Natural killer cell treated with Interleukin-12 subunit alpha and Interleukin-12 subunit beta and Interleukin-15 and Interleukin-18, amount 100 ng/mL, for 72 hours (primary cell): ENCODE measurements at places on chromosomes 6 and 20. TPM values are rescaled to one million over a fixed set of nuclear protein-coding genes. Genes with fewer than 3 reads are reported as not detected.

- no peak overlapping the region for H3K4me3 ChIP-seq
- no peaks in the 10 kb centered on the region for H3K36me3 ChIP-seq
- no peak overlapping the region for H3K27ac ChIP-seq
- peaks cover 39% of the 10 kb centered on the region for H3K27me3 ChIP-seq
- no peak for DNase-seq
These were observed 14.2 kb downstream of the PRR18 start for GRCh38 chr6:166293731-166294584.

- no peaks in the 10 kb centered on the region for H3K36me3 ChIP-seq
- no peak overlapping the region for H3K4me3 ChIP-seq
- DNase-seq, result no peak
- no peaks in the 10 kb centered on the region for H3K27me3 ChIP-seq
These were observed 597.9 kb downstream of the COL12A1 start for GRCh38 chr6:74607934-74608333.

Gene HUS1B
- 2.3 TPM for total RNA-seq

DNA sequence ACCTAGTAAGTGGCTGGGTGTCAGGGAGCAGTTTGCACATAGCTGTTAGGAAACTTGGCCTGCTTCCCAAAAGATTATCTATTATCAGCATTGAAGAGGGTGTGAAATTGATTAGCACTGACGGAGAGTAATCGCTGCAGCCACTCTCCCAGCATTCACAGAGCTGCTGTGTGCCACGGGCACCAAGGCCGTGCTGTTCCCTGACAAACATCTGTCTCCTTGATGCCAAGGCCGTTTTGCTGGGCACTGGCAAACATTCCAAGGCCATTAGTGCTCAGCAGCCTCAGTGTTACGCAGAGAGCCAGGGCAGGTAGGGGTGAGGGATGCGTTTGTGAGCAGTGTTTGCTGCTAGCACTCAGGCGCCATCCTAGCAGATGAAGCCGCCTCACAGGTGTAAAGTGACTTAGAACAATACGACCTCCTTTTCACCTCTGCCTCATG is 57.7 kb upstream of the VSTM2L start:
- no peak overlapping the region for H3K27ac ChIP-seq
- DNase-seq, result no peak
- peaks cover 16% of the 10 kb centered on the region for H3K36me3 ChIP-seq
- H3K4me3 ChIP-seq, result no peak overlapping the region

Gene LY6G6D
- not detected for total RNA-seq

Gene LRRN4
- not detected for total RNA-seq

DNA sequence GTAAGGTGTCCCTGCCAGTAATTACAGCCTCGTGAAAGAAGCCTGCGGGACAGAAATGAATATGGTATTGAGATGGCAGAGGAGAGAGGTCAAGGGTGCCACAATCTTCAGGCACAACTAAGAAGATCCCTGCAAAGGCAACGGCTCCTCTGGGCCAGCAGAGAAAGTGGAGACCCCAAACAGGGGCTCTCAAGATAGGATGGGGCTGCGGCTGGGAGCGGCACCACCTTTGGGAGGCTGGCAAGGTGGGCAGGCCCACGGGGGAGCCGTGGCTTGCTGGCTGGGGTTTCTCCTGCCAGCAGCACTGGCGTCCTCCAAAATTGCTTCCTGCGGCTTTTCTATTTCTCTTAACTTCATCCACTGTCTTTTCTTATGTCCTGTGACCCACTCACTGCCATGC is 183.6 kb upstream of the QKI start:
- DNase-seq, result no peak
- no peak overlapping the region for H3K27ac ChIP-seq
- peaks cover 12% of the 10 kb centered on the region for H3K27me3 ChIP-seq

- H3K4me1 ChIP-seq, result no peaks in the 10 kb centered on the region
- H3K27ac ChIP-seq, result no peak overlapping the region
- H3K36me3 ChIP-seq, result no peaks in the 10 kb centered on the region
- H3K27me3 ChIP-seq, result no peaks in the 10 kb centered on the region
These were observed 83.6 kb downstream of the SMOC2 start for GRCh38 chr6:168524571-168525001.

Gene TAGAP
- total RNA-seq, result 46.8 TPM

- H3K4me3 ChIP-seq, result no peak overlapping the region
- DNase-seq, result no peak
These were observed 67.5 kb downstream of the RTN4IP1 start for GRCh38 chr6:106561686-106562405.

Gene KHDRBS2
- 0.36 TPM for total RNA-seq

Gene HRH3
- total RNA-seq, result not detected

DNA sequence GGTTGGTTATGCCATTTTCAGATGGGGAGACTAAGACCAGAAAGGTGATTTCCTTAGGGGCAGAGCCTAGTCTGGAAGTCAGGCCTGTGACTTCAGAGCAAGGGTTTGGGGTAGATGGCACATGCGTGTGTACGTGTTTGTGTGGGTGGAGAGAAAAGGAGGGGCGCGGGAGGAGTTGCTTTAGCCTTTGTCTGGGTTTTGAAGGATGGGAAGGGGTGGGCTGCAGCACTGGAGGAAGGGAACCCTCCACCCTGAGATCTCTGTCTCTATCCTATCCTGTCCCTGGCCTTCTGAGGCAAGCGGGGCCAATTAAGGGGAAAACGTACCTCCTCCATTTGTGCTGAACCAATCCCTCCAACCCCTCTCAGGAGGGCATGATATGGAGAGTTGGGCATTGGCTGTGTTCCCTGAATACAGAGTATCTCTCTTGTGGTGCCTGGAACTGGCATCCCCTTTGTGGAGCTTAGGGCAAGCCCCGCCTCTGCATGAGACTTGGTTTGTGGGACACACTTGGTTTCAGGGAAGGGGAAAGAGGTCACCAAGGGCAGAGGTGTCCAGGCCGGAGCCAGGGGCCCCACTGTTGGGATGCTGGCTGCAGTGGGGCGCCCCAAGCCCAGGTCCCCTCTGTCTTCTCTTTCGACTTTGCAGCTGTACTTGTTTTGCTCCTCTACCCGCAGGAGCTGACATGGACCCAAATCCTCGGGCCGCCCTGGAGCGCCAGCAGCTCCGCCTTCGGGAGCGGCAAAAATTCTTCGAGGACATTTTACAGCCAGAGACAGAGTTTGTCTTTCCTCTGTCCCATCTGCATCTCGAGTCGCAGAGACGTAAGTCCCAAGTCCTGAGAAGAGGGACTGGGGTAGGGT is at the start of gene DBNDD2:
Gene DBNDD2 (plus strand): TSS at position 507 of the 863 bp plus-strand sequence. CDS start 179 bp downstream, at position 686.
- H3K36me3 ChIP-seq, result no peaks in the 10 kb centered on the region
- no peaks in the 10 kb centered on the region for H3K27me3 ChIP-seq
- H3K4me1 ChIP-seq, result peaks cover 12% of the 10 kb centered on the region
- no peak for DNase-seq
- peak within 1 kb of the TSS; percentile 49 for H3K4me3 ChIP-seq

- no peaks in the 10 kb centered on the region for H3K36me3 ChIP-seq
- H3K27ac ChIP-seq, result no peak overlapping the region
- H3K4me3 ChIP-seq, result no peak overlapping the region
- DNase-seq, result no peak
These were observed 77.4 kb downstream of the NDUFAF5 start for GRCh38 chr20:13862245-13862644.

Gene MAP3K5
- total RNA-seq, result 27.9 TPM

DNA sequence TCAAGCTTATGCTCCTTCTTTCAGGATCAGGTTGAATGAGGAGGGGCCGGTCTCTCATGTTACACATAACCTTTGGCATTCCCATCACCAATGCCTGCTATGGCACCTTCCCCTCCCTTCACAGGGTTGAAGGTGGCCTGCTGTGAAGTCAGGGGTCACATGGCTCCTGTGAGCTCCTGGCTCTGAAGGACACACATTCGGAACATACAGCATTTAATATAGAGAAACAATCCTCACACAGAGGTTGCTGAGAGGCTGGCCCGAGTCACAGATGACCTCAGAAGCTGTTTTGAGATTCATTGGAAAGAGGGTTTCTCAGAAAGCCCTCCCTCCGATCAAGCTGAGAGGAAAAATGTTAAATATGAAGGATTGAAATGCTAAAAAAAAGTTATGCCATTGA is 82.1 kb downstream of the PSMG4 start:
- DNase-seq, result no peak
- no peaks in the 10 kb centered on the region for H3K36me3 ChIP-seq
- H3K4me1 ChIP-seq, result peaks cover 9% of the 10 kb centered on the region
- H3K27ac ChIP-seq, result no peak overlapping the region
- H3K27me3 ChIP-seq, result peaks cover 30% of the 10 kb centered on the region

- DNase-seq, result no peak
- no peaks in the 10 kb centered on the region for H3K4me1 ChIP-seq
- no peak overlapping the region for H3K27ac ChIP-seq
- no peak overlapping the region for H3K4me3 ChIP-seq
- peaks cover 18% of the 10 kb centered on the region for H3K27me3 ChIP-seq
These were observed 132.1 kb upstream of the FOXQ1 start for GRCh38 chr6:1179571-1180459.

GRCh38 chr20:54534101-54534500 is 58.7 kb downstream of the DOK5 start:
- H3K4me3 ChIP-seq, result no peak overlapping the region
- H3K36me3 ChIP-seq, result no peaks in the 10 kb centered on the region
- no peak for DNase-seq
- no peaks in the 10 kb centered on the region for H3K4me1 ChIP-seq
- H3K27ac ChIP-seq, result no peak overlapping the region
- peaks cover 3% of the 10 kb centered on the region for H3K27me3 ChIP-seq

- H3K4me1 ChIP-seq, result peaks cover 29% of the 10 kb centered on the region
- H3K27ac ChIP-seq, result peak overlapping the region; percentile 100
- peaks cover 7% of the 10 kb centered on the region for H3K36me3 ChIP-seq
- no peak for DNase-seq
- peak overlapping the region; percentile 99 for H3K4me3 ChIP-seq
- no peaks in the 10 kb centered on the region for H3K27me3 ChIP-seq
These were observed 1.0 kb downstream of the PCIF1 start for GRCh38 chr20:45935416-45936046.

Gene L3MBTL1
- 12.9 TPM for total RNA-seq

Gene KCNQ2
- total RNA-seq, result not detected

GRCh38 chr6:46606338-46606737 is 46.3 kb downstream of the CYP39A1 start:
- H3K36me3 ChIP-seq, result no peaks in the 10 kb centered on the region
- no peak overlapping the region for H3K4me3 ChIP-seq
- DNase-seq, result no peak
- H3K27ac ChIP-seq, result no peak overlapping the region

DNA sequence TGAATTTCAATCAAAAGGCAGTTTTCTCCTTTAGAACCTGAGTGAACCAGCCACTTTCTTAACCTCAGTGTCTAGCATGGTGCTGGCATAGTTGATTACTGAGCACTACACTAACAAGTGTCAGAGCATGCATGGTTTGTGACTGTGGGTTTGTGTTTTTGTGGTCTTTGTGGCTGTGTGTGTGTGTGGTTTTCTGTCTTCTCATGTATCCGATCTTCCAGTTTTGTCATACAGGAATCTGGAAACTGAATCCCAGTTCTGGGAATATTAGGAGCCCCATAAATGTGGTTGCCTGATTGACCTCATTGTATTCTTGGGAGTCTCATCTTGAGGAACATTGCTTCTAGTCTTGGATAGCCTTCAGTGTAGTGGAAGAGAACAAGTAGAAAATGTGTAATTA is 73.7 kb downstream of the ESR1 start:
- H3K27me3 ChIP-seq, result peaks cover 6% of the 10 kb centered on the region
- no peaks in the 10 kb centered on the region for H3K36me3 ChIP-seq
- no peak overlapping the region for H3K27ac ChIP-seq
- DNase-seq, result no peak

DNA sequence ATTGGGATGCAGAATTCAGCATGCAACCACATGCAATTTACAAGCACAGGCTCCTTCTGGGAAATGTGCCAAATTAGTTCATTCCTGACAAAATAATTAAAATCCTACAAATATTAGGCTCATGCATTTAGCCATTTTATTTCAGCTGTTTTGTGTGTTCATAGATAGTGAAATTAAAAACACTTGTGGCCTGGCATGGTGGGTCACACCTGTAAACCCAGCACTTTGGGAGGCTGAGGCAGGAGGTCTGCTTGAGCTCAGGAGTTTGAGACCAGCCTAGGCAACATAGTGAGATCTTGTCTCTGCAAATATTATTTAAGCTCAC is 92.4 kb upstream of the SHLD1 start:
- H3K27me3 ChIP-seq, result no peaks in the 10 kb centered on the region
- H3K4me1 ChIP-seq, result peaks cover 5% of the 10 kb centered on the region
- H3K4me3 ChIP-seq, result no peak overlapping the region
- no peak for DNase-seq

GRCh38 chr6:74765486-74765885 is 440.4 kb downstream of the COL12A1 start:
- no peak overlapping the region for H3K27ac ChIP-seq
- H3K4me1 ChIP-seq, result no peaks in the 10 kb centered on the region
- no peak overlapping the region for H3K4me3 ChIP-seq
- no peak for DNase-seq
- H3K36me3 ChIP-seq, result no peaks in the 10 kb centered on the region
